ENCODE measurements at places on chromosomes 1 and 21. TPM values are rescaled to one million over a fixed set of nuclear protein-coding genes. Genes with fewer than 3 reads are reported as not detected.

The RCSD1 gene
- under 0.01 TPM for total RNA-seq

The SLAMF1 gene
- total RNA-seq = not detected

The THEM5 gene
- total RNA-seq = not detected

The FCGR1A gene
- not detected for total RNA-seq

The ASAP3 gene
- 10.5 TPM for total RNA-seq

The TTLL7 gene
- 1.0 TPM for total RNA-seq

The LRRC39 gene
- total RNA-seq = under 0.01 TPM

The OLIG1 gene
- not detected for total RNA-seq

The ADAM30 gene
- total RNA-seq = not detected

The ST6GALNAC3 gene
- 3.8 TPM for total RNA-seq

The DNASE2B gene
- total RNA-seq = not detected

The PALMD gene
- total RNA-seq = 1.7 TPM

The PKP1 gene
- 397 TPM for total RNA-seq

The RAB3B gene
- total RNA-seq = 1.3 TPM

The BACE2 gene
- total RNA-seq = 116 TPM

The PLD5 gene
- 1.0 TPM for total RNA-seq

The PCSK9 gene
- total RNA-seq = 37.3 TPM

The LCE1D gene
- not detected for total RNA-seq

The NMNAT2 gene
- 0.50 TPM for total RNA-seq

The AMY1C gene
- total RNA-seq = 0.07 TPM

The HSD11B1 gene
- total RNA-seq = 1.7 TPM

The GPR3 gene
- total RNA-seq = under 0.01 TPM

The SLC25A34 gene
- total RNA-seq = 0.68 TPM

The S100A1 gene
- not detected for total RNA-seq

The FCRL1 gene
- total RNA-seq = not detected

The TSSK3 gene
- 0.34 TPM for total RNA-seq

The NTNG1 gene
- 5.1 TPM for total RNA-seq

The AGMAT gene
- total RNA-seq = 0.93 TPM

The OR6K3 gene
- not detected for total RNA-seq

The HORMAD1 gene
- 0.50 TPM for total RNA-seq

The RNU1-4 gene
- total RNA-seq = under 0.01 TPM

The IGSF9 gene
- 20.9 TPM for total RNA-seq

Measured in nasal cavity respiratory epithelium epithelial cell of viscerocranial mucosa (primary cell).